ENCODE measurements at places on chromosomes 16 and 17.

GRCh38 chr16:71426880-71427615, 14.8 kb downstream of the TLE7 start:
- DNase-seq, result no peak

- no peak for DNase-seq
Observed at GRCh38 chr17:72122765-72123529, 2.1 kb downstream of the SOX9 start.

GRCh38 chr17:76345377-76345974, 8.2 kb downstream of the PRPSAP1 start:
- DNase-seq, result no peak

GRCh38 chr16:9679213-9679767, 502.9 kb downstream of the GRIN2A start:
- no peak for DNase-seq

DNA sequence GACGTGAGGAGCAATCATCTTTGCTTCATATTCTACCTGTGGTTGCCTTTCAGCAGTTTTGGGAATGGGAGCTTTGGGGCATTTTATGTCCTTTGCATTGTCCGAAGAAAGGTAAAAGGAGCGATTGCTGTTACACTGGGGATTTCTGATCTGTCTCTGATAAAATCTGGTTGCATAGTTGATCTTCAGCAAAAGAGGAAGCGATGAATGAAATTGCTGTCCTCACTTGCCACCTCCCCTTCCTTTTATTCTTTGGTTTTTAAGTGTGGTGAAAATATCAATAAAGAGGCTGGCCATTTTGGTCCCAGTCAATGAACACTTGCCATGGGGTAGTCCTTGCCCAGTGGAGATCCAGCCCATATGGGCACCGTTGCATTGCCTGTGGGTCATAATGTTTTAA, 236.8 kb downstream of the MSI2 start:
- no peak for DNase-seq

DNA sequence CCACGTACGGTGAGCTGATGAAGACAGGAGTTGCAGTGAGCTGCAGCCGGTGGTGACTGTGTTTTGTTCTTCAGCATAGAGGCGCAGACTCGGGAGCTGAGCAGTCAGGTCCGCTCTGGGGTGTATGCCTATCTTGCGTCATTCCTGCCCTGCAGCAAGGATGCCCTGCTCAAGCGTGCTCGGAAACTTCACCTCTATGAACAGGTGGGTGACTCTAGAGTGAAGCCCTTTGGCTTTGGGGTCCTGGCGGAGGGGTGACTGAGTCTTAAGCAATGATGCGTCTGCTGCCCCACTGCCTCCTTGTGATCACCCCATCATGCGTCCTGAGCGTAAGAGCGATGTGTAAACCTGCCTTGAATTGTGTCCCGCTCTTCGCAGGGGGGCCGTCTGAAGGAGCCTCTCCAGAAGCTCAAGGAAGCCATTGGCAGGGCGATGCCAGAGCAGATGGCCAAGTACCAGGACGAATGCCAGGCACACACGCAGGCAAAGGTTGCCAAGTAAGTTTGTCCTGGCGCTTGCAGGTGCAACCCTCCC, 22.9 kb downstream of the UBN1 start:
- DNase-seq, result no peak

DNA sequence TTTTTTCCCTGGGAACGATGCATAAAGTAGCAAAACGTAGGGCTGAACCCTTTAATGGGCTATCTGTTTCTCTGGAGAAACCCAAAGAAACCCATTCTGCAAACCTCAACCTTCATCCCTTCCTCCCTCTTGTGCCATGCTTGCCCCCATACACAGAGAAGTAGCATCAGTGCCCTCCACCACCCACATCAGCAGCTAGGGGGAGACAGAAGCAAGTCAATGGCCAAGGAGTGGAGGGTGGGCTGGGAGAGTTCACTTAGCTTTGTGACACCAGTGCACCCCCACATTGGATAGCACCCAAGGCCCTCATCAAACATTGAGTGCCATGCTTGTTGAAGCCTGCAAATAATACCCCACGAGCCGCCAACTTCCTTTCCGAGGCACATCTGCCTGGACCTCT, 282.4 kb downstream of the ABCC12 start:
- DNase-seq, result no peak

GRCh38 chr16:87314990-87315420, 2.2 kb downstream of the C16orf95 start:
- DNase-seq, result no peak

DNA sequence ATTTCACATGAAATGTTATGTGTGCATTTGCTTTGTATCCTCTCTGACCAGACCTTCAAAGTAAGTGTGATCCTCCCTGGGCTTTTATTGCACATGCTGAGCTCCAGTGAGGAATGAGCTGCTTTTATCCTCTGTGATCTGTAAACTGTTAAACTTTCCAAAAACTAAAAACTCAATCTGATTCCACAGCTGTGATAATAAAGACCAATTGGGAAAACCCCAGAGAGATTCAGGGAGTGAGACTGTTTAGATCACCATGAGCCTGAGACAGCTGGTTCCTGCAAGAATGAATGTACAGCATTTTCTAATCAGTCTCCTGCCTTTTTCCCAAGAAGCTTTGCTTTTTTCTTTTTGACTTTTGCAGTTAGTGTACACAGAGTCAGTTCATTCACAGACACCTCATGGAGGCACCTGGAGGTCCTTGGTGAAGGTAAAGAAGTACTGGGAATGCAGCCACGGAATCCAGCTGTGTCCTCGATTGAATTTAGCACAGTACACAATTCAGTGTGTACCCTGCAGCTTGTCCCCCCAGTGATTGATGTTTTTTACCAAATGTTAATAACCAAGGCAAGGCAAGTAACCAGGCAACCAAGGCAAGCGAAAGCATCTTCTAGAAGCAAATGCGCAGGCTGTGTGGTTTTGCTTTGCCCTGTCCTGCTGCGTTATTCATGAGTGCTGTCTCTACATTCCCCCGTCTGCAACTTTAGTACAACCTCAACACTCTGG, 182.6 kb downstream of the LGALS9B start:
- no peak for DNase-seq

DNA sequence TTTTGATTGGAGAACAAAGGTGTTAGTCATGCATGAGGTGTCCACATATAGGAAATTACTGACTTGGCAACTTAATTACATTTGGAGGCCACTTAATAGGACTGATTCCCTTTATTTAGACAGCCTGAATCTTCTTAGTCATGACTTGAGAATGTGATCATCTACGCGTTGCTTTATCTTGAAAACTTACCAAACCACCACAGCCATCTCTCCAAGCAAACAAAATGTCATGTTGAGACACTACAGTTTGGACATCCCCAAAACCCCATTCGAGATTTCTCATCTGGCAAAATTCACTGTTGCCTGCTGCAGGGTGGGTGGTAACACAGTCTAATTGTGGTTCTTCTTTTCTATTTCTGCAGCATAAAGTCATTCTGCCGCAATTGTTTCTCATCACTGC, 176.5 kb upstream of the CDH5 start:
- no peak for DNase-seq

- no peak for DNase-seq
Observed at GRCh38 chr16:9908613-9909012, 273.6 kb downstream of the GRIN2A start.

- DNase-seq, result no peak
Observed at GRCh38 chr16:57867000-57867561, 64.8 kb upstream of the KIFC3 start.

Data from effector CD4-positive, alpha-beta T cell (primary cell).